HTR-8/SVneo (cell line): ENCODE measurements at places on chromosomes 3 and 15.
A peak's percentile ranks its signal among the peaks of the same experiment; 100 is the strongest.

DNA sequence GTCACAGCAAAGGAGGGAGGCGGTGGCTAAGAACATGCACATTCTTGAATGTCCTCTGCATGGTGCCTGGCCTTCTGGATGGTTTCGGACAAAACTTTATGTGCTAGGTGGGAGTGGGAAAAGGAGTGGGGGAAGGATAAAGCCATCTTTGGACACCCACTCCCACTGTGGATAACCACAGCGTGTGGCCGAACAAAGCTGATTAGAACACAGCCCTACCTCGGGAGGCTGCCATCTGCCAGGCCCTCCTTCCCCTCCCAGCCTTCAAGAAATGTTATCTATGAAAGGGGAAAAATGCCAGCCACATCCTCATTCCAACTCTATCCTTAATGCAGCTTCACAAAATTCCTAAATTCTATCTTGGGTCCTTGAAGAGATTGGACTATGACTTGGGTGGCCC, 18.8 kb downstream of the AMOTL2 start:
- no peak for DNase-seq

GRCh38 chr3:184525337-184526087, 36.1 kb upstream of the EPHB3 start:
- peak; percentile 53 for DNase-seq

GRCh38 chr15:100890850-100891249, 11.2 kb downstream of the ALDH1A3 start:
- no peak for DNase-seq

DNA sequence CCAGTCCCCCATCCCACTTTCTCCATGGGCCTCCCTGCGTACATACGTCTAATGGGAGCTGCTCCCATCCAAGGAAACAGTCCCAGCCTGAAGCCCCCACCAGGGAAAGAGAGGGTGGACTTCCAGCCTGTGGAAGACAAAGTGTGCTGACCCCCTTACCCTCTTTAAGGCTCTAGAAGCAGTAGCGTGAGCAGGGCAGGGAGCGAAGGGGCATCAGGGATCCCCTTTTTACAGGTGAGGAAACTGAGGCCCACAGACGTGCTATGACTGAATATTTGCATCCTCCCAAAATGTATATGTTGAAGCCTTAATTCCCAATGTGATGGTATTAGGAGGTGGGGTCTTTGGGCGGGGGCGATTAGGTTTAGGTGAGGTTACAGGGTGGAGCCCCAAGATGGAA, 83.4 kb downstream of the TOP2B start:
- no peak for DNase-seq

- peak; percentile 76 for DNase-seq
Measured at GRCh38 chr15:85047271-85047948, 65.8 kb downstream of the PDE8A start.

- no peak for DNase-seq
Measured at GRCh38 chr15:52020221-52021085, 1.4 kb downstream of the MAPK6 start.

DNA sequence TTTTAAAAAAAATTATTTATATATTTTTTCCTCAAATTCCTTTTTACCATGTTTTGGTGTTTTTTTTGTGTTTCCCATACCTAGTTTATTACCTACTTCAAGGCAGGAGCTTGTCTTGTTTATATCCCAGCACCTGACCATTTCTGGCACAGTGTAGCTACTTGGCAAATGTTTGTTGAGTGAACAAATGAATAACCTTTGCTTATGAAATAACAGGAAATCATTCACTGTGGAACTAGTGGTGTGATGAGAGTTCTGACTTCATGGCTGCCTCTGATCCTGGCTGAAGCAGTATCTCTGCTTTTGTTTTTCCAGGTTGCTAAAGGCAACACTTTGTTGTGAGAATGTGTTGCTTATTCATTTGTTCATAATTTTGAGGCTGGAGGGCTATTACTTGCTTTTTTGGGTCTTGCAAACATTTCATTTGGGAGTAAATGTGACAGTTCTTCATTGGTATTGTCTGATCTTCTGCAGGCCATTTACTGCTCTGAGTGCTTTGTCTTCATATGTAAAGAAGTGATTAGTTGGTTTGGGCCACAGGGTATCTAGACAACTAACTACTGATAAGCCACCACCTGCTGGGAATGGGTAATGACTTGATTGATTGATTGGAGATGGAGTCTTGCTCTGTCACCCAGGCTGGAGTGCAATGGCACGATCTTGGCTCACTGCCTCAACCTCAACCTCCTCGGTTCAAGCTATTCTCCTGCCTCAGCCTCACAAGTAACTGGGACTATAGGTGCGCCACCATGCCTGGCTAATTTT, 5.7 kb downstream of the RAD54L2 start:
- DNase-seq = no peak

DNA sequence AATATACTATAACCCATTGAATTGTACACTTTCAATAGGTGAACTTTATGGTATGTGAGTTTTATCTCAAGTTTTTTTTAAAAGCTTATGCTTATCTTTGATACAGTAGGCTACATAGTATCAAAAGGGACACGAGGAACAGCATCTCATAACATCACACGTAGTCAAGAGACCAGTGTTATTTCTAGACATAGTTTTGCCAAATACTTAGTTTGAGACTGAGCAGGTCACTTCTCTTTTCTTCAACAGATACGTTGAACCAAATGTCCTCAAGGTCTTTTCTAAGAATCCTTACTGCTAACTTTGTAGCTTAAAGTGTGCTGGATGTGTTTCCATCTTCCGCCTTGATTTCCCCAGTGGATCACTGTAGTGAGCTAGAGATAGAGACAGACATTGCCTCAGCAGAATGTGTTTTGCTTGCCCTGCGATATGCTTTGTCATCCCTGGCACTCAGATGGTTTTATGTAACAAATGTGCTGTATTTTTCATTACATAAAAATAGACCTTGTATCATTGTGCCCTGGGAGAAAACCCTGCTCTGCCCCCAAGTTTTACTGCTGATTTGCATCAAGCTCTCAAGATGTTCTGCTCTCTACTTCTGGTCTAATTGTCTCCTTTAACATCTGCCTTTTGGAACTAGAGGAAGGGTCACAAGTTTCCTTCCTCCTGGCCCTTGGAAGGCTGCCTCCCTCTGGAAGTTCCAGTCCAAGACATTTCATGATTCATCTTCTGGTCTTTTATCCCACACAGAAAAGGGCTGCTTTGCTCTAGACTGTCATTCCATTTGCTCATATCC, 426.4 kb upstream of the RGMA start:
- no peak for DNase-seq

GRCh38 chr15:62569460-62570404, 404.6 kb upstream of the C2CD4B start:
- DNase-seq = no peak

DNA sequence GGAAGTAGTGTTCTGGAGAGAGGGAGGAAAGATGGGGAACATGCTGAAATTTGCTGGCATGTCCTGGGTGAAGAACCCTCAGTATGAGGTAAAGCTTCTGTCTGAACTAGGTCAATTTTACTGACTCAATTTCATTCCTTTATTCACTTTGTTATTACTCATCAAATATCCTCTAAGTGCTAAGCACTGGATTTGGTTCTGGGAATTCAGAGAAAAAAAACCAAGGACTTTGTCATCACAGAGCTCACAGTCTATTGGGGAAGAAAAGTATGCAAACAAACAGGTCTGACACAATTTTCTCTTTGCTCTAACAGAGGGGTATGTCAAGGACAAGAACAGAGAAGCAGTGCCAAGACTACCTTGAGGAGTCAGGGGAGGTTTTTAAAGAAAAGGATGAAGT, 68.0 kb downstream of the TFG start:
- no peak for DNase-seq

GRCh38 chr3:15616053-15616452, 14.5 kb downstream of the BTD start:
- DNase-seq = no peak

DNA sequence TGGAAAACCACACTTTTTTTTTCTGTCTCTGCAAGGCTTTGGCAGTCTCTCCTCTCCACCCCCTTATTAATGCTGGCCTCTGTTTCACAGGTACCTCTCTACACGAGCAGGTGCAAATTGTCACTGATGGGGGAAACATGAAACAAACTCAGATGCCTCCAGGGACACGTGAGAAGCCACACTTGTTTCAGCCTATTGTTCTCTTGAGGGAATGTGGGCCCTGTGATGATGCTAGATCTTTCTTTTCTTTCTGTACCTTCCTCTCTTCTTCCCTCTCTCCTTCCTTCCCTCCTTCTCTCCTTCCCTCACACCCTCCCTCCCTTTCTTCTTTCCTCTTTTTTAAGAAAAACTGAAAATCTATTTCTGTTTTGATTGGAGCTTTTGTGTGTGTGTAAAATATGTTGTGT, 5.7 kb upstream of the BLM start:
- no peak for DNase-seq

DNA sequence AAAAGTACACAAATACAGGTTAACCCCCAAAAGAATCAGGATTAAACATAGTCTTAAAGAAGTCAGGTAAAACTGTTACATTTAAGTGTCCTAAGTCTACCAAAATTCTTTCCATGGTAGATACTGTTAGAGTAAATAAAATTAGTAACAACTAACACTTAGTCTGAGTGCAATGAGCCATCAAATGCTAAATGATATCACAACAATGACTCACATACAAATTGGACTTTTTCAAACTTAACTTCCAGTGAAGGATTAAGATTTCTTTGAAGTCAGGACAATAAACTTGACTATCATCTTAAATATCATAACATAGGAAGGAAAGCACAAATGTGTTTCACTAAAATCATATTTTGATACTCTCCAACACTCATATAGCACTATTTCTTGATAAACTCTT, 43.9 kb downstream of the ZNF148 start:
- DNase-seq = no peak

GRCh38 chr3:149016669-149017541, 25.6 kb downstream of the GYG1 start:
- DNase-seq = peak; percentile 63

DNA sequence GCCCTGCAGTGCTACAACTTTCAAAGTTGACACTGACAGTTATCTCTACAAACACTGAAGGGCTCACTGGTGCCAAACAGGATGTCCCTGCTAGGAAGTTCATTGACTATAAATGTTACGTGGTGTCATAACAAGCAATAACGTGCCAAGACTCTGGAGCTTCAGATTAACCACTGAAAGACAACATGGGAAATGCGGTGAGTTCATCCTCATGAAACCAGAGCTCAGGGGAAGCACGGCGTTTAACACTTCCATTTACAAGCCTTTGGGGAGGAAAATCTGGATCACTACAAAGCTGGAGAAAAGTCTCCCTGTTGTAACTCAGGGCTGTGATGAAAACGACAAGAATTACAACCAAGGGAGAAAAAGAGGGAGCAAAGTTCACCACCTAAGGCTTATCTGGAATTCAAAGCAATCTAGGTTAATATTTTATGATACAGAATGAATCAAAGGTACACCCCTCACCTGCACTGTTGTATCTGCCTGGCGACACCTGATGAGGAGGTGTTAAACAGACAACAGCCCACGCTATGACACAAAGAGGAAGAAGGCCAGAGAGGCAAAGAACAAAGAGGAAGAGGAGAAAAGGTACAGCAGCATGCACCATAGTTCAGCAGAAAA, 27.0 kb downstream of the SHQ1 start:
- DNase-seq = no peak

GRCh38 chr15:76149291-76149915, 89.6 kb downstream of the TMEM266 start:
- DNase-seq = no peak

- no peak for DNase-seq
Measured at GRCh38 chr3:27680517-27681246, 41.4 kb downstream of the EOMES start.

DNA sequence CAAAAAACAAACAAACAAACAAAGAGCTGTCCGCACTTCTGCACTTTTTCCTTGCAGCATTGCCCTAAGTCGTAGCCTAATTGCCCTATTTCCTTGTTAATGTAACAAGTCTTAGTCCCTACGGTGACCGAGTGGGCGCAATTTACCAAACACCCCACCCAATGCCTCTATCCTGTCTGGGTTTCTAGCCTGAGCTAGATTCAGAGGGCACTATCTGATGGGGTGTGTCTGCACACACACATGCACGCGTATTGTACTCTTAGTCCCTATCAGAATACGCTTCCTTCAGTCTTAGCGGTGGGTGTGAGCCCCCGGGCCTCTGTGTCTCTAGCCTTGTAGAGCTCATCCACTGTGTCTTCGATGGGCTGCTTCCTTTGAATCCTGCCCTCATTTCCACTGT, 125.9 kb upstream of the DLG1 start:
- no peak for DNase-seq

GRCh38 chr3:24686808-24687207, 192.2 kb upstream of the THRB start:
- no peak for DNase-seq

GRCh38 chr15:101288905-101289513, 6.0 kb downstream of the SNRPA1 start:
- DNase-seq = peak; percentile 49

- no peak for DNase-seq
Measured at GRCh38 chr3:120102674-120103073, 8.4 kb upstream of the GSK3B start.

- DNase-seq = peak; percentile 63
Measured at GRCh38 chr15:38817427-38818156, 253.0 kb upstream of the RASGRP1 start.

GRCh38 chr15:71811036-71811736, 832 bp downstream of the NR2E3 start:
- no peak for DNase-seq

- DNase-seq = no peak
Measured at GRCh38 chr3:84962415-84962814, 3.6 kb downstream of the CADM2 start.

DNA sequence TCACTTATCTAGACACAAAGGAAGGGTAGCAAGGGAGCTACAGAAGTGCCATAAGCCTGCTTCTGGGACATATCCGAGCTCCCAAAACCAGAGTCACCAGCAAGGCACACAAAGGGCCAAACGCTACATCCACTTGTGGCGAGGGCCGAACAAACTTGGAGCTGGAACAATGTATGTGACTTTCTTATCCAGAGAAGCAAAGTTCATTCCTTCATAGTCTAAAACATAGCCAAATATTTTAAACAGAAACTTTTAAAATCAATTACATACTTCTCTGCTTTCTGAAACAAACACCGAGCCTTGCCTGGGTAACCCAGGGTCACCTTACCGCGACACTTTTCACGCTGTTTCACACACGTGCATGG, 15.9 kb downstream of the ZXDC start:
- DNase-seq = no peak

GRCh38 chr15:84766461-84767035, 18.2 kb downstream of the ZNF592 start:
- DNase-seq = no peak

DNA sequence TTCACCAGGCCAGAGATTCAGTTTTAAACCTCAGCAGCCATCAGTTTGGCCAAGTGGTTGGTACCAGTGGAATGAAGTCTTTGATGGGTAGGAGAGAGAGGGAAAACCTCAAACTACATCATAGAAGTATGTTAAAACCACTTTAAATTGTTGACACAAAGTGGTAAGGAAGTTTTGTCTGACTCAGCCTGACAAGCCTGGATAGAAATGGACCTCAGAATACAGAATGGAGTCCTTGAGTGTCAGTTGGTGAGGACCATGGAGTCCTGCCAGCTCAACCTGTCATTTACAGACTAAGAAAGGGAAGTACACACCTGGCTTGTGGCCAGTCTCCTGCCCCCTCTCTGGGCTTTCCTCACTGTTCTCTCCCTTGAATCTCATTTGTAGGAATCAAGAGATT, 12.1 kb downstream of the EAF1 start:
- DNase-seq = no peak

- DNase-seq = no peak
Measured at GRCh38 chr3:168824107-168824506, 728.4 kb upstream of the GOLIM4 start.

- DNase-seq = no peak
Measured at GRCh38 chr3:64291956-64292355, 66.7 kb upstream of the PRICKLE2 start.

GRCh38 chr3:16303037-16303575, 38.1 kb downstream of the OXNAD1 start:
- DNase-seq = no peak

- DNase-seq = no peak
Measured at GRCh38 chr3:63726656-63727055, 74.2 kb downstream of the SNTN start.
